ENCODE measurements at places on chromosomes 2 and 18. TPM values are rescaled to one million over a fixed set of nuclear protein-coding genes. Genes with fewer than 3 reads are reported as not detected.

DNA sequence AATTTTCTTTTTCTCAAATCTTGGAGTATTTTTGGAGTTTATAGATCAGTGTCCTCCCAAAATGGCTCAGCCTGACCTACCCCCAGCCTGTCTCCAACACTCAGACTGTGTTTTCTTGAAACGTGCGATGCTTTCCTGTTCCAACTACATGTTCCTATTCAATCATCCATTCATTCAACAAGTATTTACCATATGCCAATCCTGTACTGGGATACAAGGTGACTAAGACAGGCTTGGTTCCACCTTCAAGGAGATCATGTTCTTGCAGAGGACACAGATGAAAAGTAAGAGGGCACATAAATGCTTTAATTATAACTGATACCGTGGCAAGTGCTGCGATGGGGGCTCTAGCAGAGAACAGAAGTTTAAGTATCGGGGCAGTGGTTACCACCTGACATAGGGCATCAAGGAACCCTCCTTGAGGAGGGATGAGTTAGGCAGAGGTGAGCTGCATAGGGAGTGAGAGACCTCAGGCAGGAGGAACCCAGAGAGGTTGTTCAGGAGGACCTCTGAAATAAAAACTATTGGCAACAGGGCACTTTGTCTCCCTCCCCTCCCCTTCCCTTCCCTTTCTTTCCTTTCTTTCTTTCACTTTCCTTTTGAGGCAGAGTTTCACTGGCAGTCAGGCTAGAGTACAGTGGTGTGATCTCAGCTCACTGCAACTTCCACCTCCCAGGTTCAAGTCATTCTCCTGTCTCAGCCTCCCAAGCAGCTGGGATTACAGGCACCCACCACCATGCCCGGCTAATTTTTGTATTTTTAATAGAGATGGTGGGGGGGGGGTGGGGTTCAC is 469.0 kb downstream of the EPHA4 start:
- DNase-seq = peak; percentile 30

DNA sequence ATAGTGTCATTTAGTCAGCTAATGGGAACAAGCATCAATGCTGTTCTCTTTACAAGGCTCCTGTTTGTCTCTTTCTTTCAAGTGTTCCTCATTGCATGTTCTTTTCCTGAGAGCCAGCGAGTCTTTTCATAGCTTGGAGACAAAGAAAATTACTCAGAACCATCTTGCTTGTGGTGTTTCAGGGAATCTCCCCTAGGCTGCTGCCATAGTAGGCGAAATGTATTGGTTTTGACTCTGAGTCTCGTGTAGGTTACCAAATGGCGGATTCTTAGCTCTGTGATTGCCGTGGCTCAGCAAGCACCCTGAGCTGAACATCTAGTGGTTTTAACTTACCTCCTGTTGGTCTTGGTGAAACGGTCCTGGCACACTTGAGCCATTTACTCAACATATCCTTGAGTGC is 68.7 kb downstream of the RHBDD1 start:
- no peak for DNase-seq

DNA sequence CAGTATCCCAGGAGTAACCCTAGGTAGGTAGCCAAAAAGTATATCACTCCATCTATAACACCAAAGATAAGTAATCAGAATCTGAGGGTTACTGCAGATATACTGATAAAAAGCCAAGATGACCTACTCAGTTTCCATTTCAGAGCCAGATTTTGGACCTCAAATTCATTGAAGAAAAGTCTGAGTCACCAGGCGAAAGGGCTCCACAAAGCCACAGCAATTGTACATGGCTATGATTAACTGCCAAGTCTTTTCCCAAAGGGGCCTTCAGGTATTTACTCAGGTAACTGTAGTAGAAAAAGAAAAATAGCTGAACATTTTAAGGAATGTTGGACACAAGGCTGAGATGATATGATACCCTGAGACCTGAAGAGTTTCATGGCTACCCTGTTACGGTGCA is 75.6 kb upstream of the KCNH7 start:
- DNase-seq = no peak

DNA sequence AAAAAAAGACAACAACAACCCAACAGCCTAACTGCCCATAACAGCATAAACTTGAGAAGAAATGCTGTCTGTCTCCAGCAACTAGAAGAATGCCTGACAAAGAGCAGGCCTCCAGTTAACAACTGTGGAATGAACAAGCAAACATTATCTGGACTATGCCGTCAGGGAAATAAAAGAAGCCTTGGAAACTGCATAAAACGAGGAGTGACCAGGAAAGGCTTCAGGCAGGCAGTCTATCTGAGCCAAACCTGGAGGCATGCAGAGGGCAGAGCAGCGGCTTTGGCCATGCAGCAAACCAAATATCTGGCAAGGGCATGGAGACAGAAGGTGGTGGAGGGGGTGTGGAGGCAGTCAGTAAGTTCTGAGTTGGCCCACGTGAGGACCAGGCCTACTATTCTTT is 11.1 kb downstream of the HES6 start:
- DNase-seq = no peak

The NETO1 gene
- 4.9 TPM for total RNA-seq

DNA sequence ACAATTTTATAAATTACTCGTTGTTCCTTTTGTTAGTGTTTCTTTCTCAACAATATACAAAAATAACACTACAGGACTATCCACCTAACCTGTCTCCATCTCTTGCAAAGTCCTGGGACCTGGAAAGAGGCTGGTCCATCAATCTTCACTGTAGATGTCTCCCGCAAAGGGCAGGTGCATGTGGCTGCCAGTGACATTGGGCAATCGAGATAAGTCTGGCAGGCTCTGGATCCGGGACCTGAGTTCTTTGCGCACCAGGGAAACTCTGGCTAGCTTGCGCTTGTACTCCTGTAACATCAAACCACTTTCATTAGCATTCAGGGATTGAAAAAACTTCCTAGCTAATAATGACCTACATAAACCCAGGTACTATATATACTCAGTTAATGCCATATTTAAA is 20.5 kb downstream of the RMP24 start:
- no peak for DNase-seq

DNA sequence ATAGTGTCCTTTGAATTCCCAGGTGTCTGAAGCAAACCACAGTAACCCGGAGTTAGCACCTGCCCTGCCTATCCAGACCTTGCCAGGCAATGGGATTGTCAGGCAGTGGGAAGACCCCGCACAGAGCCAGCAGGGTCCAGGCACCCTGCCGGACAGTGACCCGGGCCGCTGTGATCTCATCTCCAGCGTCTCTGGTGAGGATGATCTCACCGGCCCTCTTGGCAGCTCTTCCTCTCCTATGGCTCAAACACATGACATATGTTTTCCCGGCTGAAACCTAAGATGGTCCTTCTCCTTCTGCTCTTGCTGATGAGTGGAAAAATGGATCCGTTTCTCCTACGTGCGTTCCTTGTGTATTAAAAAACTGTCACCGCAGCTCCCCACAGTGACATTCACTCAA is 75.1 kb downstream of the ACOXL start:
- DNase-seq = peak; percentile 53

GRCh38 chr18:59929621-59930295 is 30.0 kb downstream of the PMAIP1 start:
- DNase-seq = no peak
